ENCODE measurements at places on chromosomes 1 and 21.
A peak's percentile ranks its signal among the peaks of the same experiment; 100 is the strongest.

- no peak for DNase-seq
Observed at GRCh38 chr1:217435204-217435603, 195.7 kb downstream of the GPATCH2 start.

- no peak for DNase-seq
Observed at GRCh38 chr1:204623894-204624361, 61.6 kb downstream of the LRRN2 start.

DNA sequence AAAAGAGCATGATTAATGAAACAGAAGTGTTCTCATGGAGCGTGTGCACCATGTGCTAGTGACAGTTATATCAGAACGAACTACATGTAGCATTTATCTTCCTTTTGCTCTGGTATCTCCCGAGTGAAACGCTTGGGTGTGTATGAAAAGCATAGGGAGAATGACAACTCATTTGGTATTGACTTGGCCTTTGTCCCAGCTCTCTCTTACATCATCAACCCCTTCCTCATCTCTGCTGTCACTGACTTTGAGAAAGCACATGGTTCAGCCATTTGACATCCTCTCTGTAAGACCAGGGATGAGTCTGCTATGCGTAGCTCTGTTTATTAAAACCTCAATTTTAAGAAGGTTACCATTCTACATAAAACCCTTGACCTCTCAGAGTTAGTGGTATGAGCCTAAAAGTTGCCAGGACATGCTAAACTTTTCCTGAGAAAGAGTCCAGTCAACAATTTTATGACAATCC is 201.0 kb downstream of the NRIP1 start:
- no peak for DNase-seq

- no peak for DNase-seq
Observed at GRCh38 chr1:188164459-188164858, 1335.7 kb downstream of the PLA2G4A start.

- DNase-seq = no peak
Observed at GRCh38 chr1:232059726-232060374, 433.3 kb downstream of the DISC1 start.

DNA sequence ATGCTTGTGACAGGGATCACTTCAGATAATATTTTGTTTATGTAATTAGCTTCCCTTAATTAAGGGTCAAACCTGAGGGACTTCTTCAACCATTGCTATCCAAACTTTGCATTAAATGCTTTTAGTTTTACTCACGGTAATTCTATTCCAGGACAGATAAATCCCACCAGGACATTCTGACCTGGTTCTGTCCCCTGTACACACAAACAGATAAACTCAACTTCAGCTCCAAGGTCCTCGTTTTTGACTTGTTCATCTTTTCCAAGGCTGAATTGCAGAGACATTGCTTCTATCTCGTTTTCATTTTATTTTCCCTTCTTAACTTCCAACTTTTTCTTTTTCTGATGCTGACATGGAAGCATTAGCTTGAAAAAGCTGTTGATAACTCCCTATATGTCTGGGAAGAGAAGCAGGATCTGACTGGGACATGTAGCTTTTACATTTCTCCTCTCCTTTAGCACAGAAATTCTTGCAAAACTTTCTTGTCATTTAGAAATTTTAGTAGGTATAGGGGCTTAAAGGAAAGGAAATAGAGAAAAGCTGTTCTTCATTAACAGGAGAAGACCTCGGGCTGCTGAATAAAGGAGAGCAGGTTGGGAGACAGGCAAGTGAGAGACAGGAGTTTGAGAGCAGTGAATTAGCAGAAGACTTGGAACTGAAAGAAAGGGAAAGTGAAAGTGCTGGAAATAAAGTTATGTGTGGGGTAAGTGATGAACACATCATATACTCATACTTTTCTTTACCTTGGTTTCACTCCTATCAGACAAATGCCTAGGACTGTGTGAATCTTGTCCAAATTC is 231.7 kb upstream of the B3GALT2 start:
- DNase-seq = no peak

- DNase-seq = no peak
Observed at GRCh38 chr1:9410737-9411297, 118.1 kb downstream of the SPSB1 start.

- no peak for DNase-seq
Observed at GRCh38 chr1:186900539-186901237, 71.9 kb downstream of the PLA2G4A start.

DNA sequence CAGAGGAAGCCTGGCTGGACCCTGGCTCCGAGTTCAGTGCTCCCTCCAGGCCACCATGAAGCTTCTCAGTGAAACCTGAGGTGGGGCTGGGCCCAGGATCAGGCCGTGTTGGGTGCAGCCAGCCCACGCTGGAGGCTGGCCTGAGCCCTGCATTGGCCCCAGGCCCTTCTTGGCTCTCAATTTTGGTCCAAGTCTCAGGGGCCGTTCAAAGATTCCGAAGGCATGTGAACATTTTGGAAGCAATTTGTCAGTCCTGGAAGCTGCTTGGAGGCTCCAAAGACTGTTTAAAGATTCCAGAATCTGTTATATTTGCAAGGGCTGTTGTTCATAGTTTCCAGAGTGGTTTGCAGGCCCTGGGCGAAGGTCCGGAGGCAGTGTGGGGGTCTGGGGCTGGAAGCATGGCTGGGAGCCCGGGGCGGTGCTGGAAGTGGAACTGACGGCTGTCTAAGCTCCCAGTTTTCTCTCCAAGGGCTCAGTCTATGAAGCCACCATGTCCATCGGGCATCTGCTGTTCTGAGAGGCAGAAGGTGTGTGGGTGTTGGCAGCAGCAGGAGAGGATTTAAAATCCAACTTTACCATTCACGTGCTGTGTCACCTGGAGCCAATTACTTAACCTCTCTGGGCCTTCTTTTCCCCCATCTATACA is 104.9 kb downstream of the EPHB2 start:
- no peak for DNase-seq

- DNase-seq = no peak
Observed at GRCh38 chr1:112460615-112461014, 48.1 kb upstream of the WNT2B start.

DNA sequence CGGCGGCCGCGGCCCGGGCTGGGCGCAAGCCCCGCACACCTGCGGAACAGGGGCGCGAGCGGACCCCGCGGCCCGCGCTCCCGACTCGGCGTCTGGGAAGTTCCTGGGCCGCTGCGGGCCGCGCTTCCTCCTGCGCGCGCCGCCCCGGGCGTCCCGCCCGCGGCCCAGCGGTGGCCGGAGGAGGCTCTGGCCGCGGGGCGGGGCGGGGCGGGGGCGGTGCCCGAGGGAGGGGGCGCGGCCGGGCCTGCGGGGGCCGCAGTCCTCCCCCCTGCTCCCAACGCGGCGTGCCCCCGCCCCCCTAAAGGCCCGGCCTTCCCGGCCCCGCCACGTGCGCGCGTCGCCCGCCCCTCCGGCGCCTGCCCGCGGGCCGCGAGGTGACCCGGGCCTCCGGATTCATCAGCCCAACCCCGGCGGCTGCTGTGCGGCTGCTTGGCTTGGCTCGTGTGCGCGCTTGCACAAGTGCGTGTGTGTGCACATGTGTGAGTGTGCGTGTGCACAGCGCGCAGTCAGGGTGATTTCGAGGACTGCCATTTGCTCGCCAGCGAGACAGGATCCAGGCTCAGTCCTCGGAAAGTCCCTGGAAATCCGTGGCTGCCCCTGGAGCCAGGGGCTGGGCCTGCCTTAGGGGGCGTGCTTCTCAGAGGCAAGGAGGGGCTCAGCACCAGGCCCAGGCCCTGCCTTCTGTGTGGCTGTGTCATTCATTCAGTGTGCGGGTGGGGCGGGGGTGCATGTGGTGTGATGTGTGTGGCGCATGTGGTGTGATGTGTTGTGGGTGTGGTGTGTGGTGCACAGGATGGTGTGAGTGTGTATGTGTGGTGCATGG is at the start of gene C2CD2:
Gene C2CD2 (minus strand): TSS at position 188 of the 823 bp plus-strand sequence. CDS start 370 bp downstream, outside the sequence.
- DNase-seq = peak; percentile 22

GRCh38 chr1:160777486-160778089 is 18.4 kb upstream of the LY9 start:
- no peak for DNase-seq

DNA sequence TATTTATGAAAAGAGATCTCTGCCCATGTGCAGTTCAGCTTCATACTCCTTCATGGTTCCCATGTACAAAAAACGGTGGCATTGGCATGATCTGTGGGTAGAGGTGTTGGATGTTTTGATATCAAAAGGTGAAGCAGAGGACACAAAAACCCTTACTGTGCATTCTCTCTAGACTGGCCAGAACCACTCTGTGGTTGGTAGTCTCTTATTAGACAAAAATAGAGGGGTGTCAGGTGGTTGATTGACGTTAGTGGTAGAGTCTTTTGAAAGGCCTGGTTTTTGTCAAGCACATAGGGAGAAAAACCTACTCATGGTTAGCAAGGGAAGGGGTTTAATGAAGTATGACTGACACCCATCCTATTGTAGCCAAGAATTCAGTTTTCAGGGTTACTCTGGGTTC is 400.0 kb upstream of the TMPRSS15 start:
- no peak for DNase-seq

DNA sequence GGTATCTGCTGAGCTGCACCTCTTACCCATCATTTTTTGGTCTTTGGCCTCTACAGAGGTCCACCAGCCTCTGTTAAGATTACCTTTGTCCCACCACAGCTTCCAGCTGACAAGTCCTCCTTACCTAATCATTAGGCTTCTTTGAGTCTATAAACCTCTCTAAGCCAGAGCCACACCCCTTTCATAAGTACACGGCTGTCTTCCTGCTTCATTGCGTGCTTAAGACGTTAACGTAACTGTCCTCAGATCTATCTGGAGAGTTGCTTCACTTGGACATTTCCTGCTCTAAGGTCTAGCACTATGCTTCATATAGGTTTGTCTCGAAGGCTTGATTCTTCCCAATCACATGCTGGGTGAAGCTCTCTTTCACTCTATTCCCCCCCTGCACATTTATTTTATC is 71.0 kb upstream of the CACHD1 start:
- no peak for DNase-seq

- DNase-seq = no peak
Observed at GRCh38 chr1:243313635-243314536, 58.0 kb downstream of the SDCCAG8 start.

- DNase-seq = no peak
Observed at GRCh38 chr1:50981741-50982140, 11.7 kb downstream of the CDKN2C start.

DNA sequence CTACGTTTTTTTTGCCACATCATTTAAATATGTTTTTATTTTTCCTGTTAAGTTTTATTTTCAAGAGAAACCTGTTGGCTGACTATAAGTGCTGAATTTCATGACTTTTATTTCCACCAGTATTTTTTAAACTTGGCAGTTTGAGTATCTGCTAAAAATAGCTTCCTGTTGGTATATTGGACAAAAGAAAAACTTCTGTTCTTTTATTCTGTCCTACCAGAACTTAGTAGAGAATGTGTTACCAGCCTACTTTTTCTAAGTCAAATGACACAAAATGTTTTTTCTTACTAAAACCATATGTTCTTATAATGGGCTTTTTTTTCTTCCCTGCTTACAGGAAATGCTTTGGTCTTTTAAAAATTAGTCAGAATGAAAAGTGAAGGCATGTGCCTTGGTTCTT is 7.6 kb downstream of the DR1 start:
- no peak for DNase-seq

DNA sequence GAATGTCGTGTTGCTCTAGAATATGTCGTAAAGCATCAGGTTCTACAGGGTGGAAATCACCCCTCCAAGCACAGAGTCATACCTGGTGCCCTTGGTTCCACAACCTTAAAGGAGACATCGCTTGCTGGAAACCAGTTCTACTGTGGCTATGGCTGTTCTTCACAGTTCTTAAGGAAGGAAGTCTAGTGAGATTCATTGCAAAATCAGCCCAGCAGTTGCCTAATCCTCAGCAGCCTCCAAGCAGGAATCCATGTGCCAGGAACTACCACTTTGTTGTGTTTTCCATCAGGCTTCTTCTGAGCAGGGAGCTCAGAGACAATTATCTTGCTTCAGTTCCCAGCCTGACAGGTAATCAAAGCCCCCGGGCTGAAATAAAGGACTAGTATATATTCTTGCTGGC is 45.0 kb upstream of the SLC35F3 start:
- no peak for DNase-seq

DNA sequence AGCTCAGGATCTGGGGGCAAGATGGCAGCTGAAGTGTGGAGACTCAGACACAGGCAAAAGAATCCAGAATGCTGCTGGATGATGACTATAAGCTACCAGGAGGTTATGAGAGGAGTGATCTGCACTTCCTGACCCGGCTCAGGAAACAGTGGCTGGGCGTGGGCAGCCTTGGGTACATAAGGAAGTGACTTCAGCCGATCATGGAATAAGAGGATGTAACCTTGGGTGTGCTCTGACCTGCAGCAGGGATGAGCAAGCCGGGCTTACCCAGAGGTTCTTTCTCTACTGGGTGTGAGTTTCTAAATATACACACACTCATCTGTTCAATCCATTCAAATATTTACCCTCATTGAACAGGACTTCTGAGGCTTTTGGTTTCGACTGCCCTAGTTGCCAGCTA is 62.7 kb downstream of the CD34 start:
- DNase-seq = no peak

DNA sequence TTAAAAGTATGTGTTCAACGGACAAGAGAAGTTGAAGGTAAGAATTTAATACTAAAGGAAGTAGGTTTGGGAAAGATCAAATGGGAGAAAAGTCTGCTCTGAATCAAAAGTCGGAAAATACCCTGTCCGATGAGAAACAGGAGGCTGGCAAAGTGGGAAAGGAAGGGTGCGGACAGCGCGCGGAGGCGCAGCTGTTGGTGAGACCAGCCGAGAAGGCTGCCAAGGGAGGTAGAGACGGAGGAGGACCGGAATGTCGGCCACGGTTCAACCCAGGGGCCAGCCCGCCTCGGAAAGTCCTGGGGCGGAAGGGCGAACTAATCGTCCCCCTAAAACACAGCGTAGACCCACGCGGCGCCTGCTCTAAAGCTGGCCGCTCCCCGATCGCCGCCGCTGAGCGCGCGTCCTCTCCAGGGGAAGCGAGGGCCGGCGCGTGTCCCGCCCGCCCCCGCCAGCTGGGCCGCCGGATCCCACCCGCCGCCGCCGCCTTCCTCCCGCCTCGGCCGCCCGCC is 639 bp upstream of the SPATA1 start:
- no peak for DNase-seq

- no peak for DNase-seq
Observed at GRCh38 chr1:52225174-52225573, 83.3 kb downstream of the ZFYVE9 start.

GRCh38 chr1:111643696-111644095 is 24.1 kb downstream of the RAP1A start:
- no peak for DNase-seq

DNA sequence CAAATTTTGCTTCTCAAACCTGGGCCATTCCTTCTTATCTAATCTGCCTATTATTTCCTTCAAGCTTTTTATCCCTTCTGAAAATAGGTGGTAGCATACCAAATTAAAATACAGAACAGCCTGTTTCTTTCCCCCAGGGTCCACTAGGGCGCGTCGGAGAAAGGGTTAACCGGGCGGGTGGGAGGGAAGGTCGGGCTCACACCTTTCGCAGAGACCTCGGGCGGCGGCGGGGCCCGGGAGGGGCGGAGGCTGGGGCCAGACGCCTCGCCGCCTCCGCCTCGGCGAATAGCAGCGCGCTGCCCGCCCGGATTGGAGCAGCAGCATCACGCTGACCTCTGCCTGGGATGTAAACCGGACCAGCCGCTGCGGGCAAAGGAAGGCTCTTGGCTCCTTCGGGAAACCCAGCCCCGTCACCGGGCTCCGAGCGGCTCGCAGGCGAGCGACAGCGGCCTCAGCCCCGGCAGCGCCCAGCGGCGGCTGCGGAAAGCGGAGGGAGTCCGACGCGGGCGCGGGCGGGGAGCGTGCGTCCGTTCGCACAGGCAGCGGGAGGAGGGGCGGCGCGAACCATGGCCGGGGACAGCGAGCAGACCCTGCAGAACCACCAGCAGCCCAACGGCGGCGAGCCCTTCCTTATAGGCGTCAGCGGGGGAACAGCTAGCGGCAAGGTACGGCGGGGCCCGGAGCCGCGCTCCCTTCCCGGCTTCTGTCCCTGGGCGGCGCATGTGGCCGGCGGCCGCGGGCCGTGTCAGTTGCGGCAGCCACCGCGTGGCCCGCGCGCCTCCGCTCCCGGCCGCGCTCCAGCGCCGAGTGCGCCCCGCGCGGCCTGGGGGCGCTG is at the start of gene UCK2:
Gene UCK2 (plus strand): TSS at position 347 of the 835 bp plus-strand sequence. CDS start 220 bp downstream, at position 567.
- peak; percentile 55 for DNase-seq
